ENCODE measurements at places on chromosomes 12 and 14.

- DNase-seq: peak; percentile 5
Measured at GRCh38 chr14:63867933-63868921, 15.4 kb downstream of the SYNE2 start.

DNA sequence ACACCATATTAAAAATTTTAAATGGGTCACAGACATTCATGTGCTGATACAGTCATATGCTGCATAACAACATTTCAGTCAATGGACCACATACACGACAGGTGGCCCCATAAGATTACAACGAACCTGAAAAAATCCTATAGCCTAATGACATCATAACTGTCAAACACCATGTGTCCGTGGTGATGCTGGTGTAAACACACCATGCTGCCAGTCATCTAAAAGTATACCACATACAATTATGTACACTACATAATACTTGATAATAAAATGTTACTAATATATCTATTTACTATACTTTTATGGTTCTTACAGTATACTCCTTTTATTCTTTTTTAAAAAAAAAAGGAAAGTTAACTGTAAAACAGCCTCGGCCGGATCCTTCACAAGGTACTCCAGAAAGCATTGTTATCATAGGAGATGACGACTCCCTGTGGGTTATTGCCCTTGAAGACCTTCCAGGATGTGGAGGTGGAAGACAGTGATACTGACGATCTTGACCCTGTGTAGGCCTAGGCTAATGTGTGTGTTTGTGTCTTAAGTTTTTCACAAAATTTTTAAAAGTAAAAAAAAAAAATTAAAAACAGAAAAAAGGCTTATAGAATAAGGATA, 5.0 kb upstream of the TDG start:
- DNase-seq: peak; percentile 44

GRCh38 chr14:92755495-92755894, 7.1 kb upstream of the LGMN start:
- DNase-seq: peak; percentile 45

GRCh38 chr12:42135259-42135814, 9.3 kb downstream of the GXYLT1 start:
- DNase-seq: peak; percentile 43

- no peak for DNase-seq
Measured at GRCh38 chr12:41302979-41303403, 114.9 kb downstream of the PDZRN4 start.

DNA sequence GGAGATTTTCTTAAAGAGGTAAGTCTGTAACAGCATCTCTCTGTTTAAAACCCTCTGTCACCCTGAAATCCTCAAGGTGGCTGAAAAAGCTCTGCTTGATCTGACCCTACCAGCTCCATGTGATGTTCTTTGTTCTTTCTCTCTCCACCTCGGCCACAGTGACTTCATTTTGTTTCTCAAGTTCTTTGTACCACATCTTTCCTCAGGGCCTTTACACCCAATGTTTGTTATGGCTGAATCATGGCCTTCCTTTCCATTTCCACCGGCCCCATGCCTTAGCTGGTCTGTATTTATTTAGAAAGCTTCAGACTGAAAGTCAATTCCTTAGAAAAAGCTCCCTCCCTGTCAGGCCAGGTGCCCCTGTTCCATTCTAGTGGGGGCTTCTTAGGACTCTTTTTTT, 431.2 kb downstream of the NAV3 start:
- DNase-seq: no peak

GRCh38 chr14:71296184-71296583, 388.9 kb downstream of the PCNX1 start:
- DNase-seq: no peak

- DNase-seq: peak; percentile 81
Measured at GRCh38 chr12:724194-724855, 28.1 kb upstream of the WNK1 start.

- no peak for DNase-seq
Measured at GRCh38 chr12:49208676-49209075, 19.8 kb upstream of the TUBA1A start.

- peak; percentile 27 for DNase-seq
Measured at GRCh38 chr14:94998685-94999084, 158.6 kb downstream of the DICER1 start.

- no peak for DNase-seq
Measured at GRCh38 chr14:61930101-61930857, 168.1 kb downstream of the SNAPC1 start.

- no peak for DNase-seq
Measured at GRCh38 chr12:19712041-19712440, 272.7 kb downstream of the AEBP2 start.

GRCh38 chr14:102690509-102691286, 86.6 kb upstream of the TRAF3 start:
- DNase-seq: no peak

DNA sequence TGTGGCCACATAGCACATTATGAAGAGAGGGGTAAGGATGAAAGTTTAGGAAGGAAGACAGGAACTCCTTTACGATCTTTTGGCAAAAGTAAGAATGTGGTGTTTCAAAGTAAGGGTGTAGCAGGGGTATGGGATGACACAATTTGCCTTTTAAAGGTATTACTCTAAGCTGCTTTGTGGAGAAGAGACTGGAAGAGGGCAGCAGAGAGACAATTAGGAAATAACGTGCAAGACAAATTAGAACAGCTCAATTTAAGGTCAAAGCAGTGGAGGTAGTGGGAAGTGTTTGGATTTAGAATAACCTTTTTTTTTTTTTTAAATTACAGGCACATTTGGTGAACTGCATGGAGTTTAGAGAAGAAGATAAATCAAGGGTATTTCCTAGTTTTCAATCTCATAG, 342.6 kb downstream of the NOVA1 start:
- no peak for DNase-seq

- no peak for DNase-seq
Measured at GRCh38 chr12:51636986-51637385, 46.0 kb downstream of the SCN8A start.

Measured in suppressor macrophage (primary cell).